ENCODE measurements at places on chromosomes 12 and 14.

GRCh38 chr12:118212606-118213005 is 76.7 kb downstream of the PEBP1 start:
- no peak for DNase-seq

DNA sequence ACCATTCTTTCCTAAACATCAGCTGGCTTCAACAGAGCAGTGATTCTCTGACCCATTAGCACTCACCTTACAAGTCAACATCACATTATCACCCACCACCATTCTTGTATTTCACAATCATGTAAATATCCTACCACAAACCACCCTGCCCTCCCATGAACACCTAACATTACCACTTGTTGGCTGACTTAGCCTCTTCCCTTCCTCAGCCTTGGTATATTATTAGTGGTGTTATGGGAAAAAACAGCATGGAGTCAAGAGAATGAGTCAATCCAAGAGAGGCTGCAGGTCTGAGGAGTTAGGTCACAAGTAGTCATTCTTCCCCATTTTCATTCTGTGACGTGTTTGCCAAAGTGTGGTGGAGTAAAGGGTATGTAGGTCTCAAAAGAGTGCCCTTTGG is 22.3 kb upstream of the MGP start:
- no peak for DNase-seq

DNA sequence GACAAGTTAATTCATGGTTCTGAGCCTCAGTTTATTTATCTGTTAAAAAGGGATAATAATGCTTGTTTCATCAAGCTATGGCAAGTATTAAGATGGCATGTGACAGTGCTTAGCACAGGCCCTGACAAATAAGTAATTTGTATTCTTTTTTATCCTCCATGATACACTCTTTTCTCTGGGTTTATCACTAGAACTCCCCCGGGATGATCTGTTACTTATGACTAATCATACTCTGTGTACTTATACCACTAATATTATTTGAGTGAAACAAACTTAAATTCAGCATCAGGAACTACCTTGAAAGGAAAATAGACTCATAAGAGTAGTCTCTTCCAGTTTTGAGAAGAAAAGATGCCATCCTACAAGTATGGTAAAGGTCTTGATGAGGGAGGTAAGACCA is 283.8 kb downstream of the PAWR start:
- DNase-seq = no peak

DNA sequence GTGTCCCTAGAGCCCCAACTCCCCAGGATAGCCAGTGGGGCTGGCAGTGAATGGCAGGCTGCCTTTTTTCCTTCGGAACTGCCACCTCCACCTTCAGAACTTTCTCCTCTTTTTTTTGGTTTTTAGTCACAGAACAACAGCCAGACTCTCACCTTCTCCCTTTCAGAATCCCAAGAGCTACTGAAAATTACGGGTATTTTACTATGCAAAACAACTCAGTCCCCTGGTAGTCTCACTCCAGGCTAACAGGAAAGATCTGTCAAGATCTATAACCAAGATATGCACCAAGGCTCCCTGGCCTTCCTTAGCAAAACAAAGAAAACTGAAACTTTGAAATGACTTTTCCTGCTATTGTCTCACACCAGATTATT is 12.5 kb downstream of the PLEKHG6 start:
- no peak for DNase-seq

DNA sequence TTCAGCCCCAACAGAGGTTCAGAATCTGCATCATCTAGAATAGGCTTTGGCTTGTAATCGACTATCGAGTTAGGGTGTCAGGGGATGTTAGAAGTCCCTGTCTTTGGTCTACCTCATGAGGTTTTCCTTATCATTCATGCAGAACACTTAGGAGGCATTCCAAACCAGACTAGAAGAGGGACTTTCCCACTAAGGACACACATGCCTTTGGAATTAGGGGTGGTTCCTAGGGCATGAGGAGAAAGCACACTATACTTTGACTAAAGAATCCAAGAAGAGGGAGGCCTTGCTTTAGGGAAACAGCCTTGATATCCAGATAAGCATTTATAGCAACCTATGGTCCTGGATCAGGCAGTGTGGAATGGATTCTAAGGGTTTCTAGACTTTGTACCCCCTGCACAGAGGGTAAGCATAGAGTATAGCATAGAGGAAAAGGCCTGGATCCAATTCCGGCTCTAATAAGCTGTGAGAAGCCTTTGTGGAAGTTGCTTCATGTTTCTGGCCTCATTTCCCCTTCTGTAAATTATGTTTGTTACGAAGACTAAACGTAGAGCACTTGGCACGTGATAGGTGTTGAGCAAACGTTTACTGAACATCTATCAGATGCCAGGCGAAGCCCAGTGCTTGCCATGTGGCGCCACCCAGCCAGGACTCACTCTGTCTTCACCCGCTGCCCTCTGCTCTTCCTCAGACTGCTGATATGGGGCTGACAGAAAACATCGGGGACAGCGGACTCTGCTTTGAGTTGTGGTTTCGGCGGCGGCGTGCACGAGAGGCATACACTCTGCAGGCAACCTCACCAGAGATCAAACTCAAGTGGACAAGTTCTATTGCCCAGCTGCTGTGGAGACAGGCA is 13.2 kb downstream of the ZNF219 start:
- DNase-seq = no peak

DNA sequence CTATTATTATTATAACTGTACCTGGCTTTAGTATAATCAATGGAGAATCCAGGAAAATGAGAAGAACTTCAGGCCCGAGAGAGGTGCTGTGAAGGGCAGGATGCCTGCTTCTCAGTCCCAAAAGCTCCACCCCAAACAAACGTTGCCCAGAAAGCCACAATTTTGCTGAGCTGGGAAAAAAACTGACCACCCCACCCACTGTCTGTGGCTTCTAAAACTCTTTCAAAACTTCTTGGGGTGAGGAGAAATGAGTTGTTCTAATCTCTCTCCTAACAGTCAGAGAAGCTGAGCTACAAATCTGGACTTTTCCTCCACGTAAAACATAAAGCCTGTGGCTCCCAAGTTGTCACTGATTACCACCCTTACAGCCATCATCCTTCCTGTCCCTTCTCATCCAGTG is 13.4 kb downstream of the VDR start:
- DNase-seq = no peak

GRCh38 chr14:53861781-53862180 is 94.8 kb downstream of the BMP4 start:
- no peak for DNase-seq

DNA sequence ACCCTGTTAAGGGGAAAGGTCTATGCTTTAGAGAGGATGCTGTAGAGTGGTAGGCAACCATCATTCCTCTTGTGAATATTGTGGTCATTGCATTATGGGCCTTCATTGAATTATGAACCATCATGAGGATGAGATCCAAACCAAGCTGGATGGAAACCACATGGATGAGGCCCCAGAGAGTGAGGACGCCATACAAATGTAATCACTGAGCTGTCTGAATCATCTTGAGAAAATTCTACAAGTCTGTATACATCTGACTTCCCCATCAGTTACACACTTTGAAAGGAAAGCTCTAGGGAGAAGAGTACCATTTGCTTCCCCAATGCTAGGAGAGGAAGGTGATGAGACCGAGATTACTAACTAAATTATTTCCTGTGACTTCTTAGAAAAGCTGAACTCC is 172.9 kb downstream of the CACNA1C start:
- DNase-seq = no peak

DNA sequence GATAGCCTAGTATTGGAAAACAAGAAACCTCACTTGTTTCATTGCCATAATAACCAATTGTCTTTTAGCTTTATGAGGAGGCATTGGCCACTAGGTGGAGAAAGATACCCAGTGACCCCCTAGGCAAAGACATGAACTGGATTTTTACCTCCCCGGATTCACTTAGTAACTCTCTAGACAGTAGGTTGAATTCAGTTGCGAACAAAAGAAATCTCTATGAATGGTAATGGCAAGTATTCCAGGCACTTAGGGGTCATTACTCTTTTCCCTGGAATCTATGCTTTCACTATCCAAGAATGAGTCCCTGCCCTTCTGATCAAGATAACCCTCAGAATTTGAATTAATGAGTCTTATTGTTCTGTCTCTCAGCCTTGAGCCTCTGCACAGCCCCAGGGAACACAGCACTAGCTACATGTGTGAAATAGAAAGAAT is 29.5 kb upstream of the RHOJ start:
- no peak for DNase-seq

GRCh38 chr12:19998961-19999804 is 369.2 kb upstream of the PDE3A start:
- DNase-seq = no peak

- no peak for DNase-seq
Observed at GRCh38 chr12:79848339-79848738, 86.6 kb downstream of the PPP1R12A start.

DNA sequence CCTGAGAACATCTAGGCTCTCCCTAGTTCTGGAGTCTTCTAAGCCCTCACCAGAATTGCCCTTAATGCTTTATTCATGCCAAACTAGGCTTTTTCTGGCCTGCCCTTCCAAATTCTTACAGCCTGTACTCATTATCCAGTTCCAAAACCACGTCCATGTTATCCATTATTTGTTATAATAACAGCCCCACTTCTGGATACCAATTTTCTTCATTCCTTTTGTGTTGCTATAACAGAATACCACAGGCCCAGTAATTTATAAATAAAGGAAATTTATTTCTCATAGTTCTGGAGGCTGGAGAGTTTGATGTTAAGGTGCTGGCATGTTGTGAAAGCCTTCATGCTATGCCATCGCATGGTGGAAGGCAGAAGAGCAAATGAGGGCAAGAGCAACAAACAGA is 68.0 kb upstream of the AMIGO2 start:
- DNase-seq = no peak

All from CD4-positive, alpha-beta T cell treated with Interferon alpha-2 for 1 hour (primary cell).